NK-92 treated with Interleukin-12 subunit alpha and Interleukin-12 subunit beta, amount 100 ng/mL, for 24 hours (cell line): ENCODE measurements at places on chromosomes 2 and 18.

DNA sequence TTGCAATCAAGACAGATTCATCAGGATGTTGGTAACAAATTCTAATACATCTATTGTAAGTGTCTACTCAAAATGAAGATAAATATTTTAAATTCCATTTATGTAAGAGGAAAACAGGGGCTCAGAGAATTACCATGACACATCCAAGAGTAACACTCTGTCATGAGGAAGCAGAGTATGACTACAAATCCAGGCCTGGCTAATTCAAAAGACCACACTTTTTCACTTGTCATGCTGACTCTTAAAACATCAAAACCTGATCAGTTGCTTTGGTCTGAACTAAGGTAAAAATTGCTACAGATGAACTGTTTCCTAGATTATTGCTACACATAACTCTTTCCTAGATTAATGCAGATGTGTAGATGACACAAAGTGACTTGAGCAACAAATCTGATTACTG, 880.6 kb downstream of the TSN start:
- no peak for DNase-seq

- no peak for DNase-seq
Observed at GRCh38 chr2:98269274-98269673, 77.0 kb upstream of the CNGA3 start.

DNA sequence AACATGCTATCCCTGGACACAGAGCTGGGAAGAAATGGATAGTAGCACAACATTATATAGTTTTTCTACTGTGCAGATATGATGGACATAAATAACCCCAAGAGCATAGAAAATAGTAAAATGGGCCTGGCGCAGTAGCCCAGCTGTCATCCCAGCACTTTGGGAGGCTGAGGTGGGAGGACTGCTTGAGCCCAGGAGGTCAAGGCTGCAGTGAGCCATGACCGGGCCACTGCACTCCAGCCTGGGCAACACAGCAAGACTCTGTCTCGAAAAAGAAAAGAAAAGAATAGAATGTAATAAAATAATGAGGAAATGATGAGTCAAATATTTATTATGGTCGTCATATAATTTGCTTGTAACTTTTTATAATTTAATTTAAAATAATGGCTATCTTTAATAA, 7.5 kb upstream of the GAREM2 start:
- DNase-seq, result no peak

DNA sequence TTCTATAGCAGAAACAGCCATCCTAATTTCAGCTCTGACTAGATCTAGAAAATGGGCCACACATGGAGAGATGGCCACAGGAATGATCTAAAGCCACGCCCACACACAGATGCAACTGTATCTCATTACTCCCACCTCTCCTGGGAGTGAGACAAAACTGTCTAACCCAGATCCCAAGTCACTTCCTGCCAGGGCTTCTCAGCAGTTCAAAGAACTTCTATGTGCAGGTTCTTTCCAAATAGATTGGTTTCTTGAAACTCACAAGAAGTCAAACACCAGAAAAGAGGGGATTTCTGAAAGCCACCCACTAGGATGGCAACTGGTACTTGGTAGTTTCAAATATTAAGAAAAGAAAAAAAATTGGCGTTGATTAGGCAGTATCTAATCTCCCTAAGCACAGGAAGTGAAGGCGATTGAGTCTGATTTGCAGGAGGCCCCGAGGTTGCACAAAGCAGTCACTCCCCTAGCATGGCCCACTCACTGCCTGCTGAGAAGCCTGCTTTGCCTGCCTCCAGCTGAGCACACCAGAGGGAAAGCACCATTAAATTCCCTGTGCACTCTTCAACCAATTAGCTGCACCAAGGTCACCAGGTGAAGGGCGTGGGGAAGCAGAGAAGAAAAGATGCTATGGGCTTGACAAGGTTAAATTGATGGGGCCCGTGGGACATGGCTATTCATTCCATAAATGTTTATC, 51.1 kb downstream of the PAPOLG start:
- no peak for DNase-seq

DNA sequence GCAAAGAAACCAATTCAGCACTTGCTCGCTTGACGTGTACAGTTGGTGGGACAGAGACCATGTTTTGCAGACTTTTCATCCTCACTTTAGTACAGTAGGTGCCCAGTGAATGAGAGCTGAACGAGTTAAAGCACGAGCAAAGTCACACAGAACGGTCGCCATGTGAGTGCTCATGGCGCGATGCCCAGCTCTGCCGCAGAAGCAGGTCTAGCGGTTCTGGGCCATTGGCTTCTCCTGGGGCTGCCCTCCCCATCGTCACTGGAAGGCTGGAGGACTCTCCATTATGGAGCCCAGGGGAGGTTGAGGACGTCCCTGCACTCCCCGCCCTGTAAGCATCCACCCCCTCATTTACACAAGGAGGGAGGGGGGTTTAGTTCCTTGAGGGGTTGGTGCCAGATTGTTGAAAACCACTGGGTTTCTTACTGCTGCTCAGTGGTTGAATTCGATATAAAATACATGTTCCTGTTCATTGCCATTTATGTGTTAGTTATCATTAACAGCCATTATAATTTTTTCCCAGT, 24.9 kb downstream of the PTGR3 start:
- DNase-seq, result no peak

DNA sequence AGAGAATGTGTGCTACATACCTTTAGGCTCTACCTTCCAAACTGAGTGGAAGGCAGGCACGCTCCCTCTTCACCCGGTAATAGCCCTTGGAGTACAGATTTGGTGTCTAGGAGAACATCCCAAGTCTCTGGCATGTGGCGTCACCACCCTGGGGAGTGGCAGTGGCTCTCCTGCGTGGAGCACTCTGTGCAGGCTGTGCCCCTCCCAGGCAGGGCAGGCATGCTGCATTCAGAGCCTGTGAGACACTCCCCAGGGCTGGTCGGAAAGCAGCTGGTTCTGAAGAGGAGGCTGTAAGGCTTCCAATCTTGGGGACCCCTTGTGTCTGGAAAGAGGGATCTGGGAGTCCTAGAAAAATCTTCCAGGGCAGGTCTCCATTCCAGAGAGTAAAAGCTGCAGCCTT, 193.3 kb downstream of the ANKRD30B start:
- DNase-seq, result no peak

DNA sequence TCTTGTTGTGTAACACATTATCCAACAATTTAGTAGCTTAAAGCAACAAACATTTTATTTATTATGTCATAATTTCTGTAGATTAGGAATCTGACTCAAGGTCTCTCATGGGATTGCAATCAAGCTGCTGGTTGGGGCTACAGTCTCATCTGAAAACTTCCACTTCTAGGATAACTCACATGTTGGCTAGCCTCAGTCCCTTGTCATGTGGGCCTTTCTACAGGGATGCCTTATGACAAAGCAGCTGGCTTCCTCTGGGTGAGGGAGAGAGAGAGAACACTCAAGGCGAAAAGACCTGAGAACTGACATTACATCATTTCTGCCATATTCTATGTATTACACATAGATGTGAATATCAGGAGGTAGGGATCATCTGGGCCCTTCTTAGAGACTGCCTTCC, 317.9 kb upstream of the VRK2 start:
- DNase-seq, result no peak

DNA sequence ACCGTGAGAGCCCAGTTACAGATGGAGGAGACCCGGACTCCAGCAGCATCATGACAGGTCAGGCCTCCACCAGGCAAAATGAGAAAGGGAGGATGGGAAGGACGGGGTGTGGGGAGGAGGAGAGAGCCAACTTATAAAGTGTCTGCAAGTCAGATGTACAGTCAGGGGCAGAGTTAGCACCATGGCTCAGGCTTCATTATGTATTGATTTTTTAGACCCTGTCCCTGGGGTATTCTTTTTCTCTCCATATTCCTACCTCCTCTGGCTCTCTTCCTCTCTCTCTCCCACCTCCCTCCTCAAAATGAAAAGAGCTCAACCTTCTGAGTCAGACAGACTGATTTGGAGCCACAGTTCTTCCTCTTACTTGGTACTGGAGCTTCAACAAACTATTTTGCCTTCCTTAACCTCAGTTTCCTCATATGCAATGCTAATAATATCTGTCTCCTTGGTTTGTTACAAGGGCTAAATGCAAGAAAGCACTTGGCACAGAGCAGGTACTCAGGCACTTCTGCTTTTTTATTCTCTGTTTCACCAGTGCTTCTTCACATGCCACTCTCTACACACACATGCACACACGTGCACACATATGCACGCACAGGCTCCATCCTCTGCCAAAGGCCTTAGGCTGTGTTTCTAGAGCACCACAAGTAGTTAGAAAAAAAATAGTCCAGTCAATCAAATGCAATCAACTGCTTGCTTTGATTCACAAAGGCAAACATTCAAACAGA, 92.3 kb upstream of the PKDCC start:
- DNase-seq, result no peak

DNA sequence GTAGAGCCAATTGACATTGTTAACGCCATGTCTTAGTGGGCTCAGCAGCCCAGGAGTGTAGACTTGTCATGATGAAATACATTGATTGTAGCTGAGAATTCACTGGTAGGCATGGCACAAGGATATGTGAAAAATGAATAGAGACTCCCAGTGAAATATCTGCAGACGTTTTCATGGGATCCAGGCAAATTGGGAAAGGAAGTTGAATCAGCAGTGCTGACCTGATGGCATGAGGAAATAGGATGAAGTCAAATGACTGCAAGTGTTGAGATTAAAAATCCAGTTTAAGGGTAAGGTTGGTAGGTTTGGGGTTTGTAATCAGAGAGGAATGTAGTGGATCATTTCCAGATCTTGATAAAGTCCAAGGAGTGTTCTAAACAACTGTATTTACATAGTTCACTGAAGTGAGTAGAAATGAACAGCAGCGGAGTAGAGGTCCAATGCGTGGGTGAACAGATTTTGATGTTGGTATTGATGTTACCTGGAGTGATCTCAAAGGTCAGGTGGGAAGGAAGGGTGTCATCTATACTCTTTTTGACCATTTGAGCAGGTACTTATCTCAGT, 24.6 kb downstream of the INSIG2 start:
- DNase-seq, result no peak
